NCI-H524 (cell line): ENCODE measurements at places on chromosomes 12 and 14.

- peak; percentile 21 for DNase-seq
Observed at GRCh38 chr12:34625116-34625515, 602.8 kb downstream of the ALG10 start.

GRCh38 chr12:89236748-89237383 is 115.4 kb downstream of the DUSP6 start:
- no peak for DNase-seq

DNA sequence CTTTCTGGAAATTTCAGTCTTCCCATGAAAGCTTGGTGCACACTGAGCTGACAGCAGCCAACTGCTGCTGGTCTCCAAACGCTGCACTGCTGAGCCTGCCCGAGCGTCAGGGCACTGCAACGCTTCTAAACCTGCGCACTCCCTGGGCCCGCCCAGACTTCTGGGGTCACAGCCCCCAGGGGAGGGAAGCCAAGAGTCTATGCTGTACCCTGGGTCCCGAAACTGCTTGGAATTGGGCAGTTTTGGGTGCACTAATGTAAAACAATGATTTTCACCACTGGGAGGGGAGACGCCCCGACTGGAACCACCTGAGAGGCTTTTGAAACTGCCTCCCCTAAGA is 32.0 kb downstream of the CCDC92 start:
- DNase-seq, result no peak

DNA sequence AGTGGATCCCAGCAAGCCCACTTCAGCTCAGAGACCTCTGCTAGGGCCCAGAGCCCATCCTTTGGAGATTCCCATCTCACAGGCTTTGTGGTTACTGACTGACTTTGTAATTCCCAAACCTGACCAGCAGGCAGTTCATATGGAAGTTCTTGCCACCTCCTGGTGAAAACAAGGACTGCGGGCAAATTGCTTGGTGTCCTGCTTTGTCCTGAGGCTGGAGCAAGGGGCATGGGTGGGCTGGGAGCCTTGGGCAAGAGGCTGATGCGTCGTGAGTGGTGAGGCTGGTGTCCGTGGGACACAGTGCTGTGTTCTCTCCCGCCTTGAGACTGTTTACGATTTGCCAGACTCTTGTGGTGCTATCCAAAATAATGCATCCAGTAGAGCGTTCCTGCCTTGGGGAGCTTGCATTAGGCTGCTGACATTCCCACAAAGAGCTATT is 91.0 kb downstream of the LRRC74A start:
- DNase-seq, result peak; percentile 90

- no peak for DNase-seq
Observed at GRCh38 chr12:14390870-14391530, 25.5 kb downstream of the ATF7IP start.
